Stimulated activated CD4-positive, alpha-beta T cell treated with anti-CD3 and anti-CD28 coated beads, TNF-alpha, amount 100 ng/mL, for 48 hours (primary cell): ENCODE measurements at places on chromosomes 13 and 19.

DNA sequence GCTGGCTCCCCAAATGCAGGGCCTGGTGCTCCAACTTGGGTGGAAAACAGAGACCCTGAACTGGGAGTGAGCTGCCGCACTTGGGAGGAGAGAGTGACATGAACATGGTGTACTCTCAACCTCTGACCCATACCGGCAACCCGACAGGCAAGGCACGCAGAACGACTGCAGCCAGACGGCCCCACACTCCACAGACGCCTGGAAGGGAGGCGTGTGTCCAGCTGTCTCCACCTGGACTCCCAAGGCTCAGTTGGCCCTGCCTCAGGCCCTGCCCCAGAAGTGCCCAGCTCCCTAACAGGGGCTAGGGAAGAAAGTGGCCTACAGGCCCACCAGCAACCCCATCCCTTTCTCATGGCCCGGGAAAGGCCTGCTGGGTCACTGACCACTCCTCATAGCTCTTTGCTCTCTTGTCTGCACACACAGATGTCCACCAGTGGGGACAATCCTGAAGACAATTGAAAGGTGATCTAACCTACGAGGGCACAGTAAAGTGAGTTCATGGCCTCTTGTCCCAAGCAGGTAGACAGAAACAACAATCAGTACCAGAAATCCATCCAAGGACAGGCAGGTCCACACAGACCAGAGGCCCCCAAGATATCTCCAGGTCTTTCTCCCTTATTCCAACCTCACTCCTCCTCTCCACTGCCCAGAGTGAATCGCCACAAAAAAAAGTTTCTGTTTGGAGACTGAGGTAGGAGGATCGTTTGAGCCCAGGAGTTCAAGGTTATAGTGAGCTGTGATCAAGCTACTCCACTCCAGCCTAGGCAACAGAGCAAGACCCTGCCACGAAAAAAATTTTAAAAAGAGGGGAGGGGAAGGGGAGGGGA is 28.2 kb downstream of the ELL start:
- no peak for DNase-seq

DNA sequence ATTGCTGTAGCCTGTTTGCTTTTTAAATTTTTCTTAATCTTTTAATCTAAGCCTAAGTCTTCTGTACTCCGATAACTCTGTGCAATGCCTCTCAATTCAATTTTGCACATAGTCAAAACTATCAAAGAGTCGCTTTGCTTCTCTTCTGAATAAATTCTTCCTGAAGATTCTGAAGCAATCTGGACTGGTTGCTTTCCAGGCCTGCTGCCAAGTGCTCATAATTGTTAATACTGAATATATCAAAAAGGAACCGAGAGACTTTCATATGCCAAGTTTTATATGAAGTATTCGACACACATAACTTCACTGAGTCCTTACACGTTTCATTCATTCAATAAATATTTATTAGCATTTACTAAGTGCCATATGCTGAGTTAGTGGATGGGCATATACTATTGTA is 91.3 kb downstream of the EDNRB start:
- DNase-seq = no peak

GRCh38 chr19:10473192-10473591 is 30.0 kb downstream of the KEAP1 start:
- no peak for DNase-seq

GRCh38 chr13:108346376-108346775 is 76.9 kb downstream of the TNFSF13B start:
- no peak for DNase-seq

- DNase-seq = no peak
These were observed 46.7 kb upstream of the POSTN start for GRCh38 chr13:37645181-37645740.

- no peak for DNase-seq
These were observed 84.5 kb downstream of the LRRC63 start for GRCh38 chr13:46296115-46296822.

DNA sequence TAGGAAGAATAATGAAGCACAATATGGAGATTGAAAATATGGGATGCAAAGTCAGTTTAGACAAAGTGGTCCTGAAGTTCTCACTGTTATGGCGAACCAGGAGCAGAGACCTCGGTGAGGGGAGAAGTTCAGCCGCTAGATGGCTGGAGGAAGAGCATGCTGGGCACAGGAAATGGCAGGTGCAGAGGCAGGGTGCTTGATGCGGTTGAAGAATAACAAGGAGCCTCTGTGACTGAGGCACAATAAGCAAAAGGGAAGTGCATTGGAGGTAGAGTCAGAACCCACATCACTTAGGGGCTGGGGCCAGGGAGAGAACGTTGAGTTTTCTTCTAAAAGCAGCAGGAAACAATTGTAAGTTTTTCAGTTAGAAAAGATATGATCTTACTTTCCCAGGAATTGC is 1725.2 kb downstream of the EFNB2 start:
- no peak for DNase-seq

GRCh38 chr19:23777216-23777615 is 18.5 kb upstream of the ZNF681 start:
- DNase-seq = no peak

DNA sequence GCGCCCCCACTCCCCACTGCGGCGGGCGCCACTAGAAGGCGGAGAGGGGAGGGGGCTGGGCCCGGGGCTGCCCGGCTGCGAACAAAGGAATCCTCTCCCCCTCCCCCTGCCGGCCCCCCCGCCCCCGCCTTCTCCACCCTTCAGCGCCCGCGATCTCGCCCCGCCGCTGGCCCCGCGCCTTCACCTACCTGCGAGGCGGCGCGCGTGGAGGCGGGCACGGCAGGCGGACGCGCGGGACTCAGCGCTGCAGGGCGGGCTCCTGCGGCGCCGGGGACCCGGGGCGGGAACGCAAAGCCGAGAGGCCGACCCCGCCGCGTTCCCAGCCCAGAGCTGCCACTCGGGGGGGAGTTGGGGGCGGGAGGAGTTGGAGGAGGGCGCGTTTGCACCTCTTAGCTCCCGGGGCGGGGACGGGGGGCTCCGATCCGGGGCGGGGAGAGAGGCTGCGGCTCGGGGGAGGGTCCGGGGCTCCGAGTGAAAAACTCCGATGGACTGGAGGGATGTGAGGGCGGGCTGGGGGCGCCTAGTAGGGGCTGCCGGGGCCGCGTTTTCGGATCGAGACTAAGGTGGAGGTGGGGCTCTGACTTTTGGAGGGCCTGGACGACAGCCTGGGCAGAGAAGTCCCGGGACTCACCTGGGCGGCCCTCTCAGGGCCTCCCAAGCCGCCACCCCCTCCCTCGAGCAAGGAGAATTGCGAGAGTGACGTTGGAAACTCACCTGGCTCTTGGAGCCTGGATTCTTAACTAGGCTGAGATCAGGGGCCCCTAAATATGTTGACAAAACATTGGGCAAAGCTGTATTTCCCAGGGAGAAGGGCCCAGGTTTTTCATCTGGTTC is at the start of gene FBN3:
FBN3 (minus strand) TSS at position 332 of the 834 bp plus-strand sequence. CDS start 2,112 bp downstream, outside the sequence.
- DNase-seq = no peak
